ENCODE measurements at places on chromosomes 12 and 14.
A peak's percentile ranks its signal among the peaks of the same experiment; 100 is the strongest.

GRCh38 chr12:15270591-15270990 lies 49.4 kb upstream of the RERG start:
- no peak for DNase-seq

- peak; percentile 21 for DNase-seq
Measured at GRCh38 chr12:30450872-30451271, 244.8 kb downstream of the IPO8 start.

GRCh38 chr14:89408907-89409700 lies 7.9 kb downstream of the FOXN3 start:
- DNase-seq = no peak

- peak; percentile 55 for DNase-seq
Measured at GRCh38 chr12:63857771-63858670, 13.5 kb downstream of the SRGAP1 start.

DNA sequence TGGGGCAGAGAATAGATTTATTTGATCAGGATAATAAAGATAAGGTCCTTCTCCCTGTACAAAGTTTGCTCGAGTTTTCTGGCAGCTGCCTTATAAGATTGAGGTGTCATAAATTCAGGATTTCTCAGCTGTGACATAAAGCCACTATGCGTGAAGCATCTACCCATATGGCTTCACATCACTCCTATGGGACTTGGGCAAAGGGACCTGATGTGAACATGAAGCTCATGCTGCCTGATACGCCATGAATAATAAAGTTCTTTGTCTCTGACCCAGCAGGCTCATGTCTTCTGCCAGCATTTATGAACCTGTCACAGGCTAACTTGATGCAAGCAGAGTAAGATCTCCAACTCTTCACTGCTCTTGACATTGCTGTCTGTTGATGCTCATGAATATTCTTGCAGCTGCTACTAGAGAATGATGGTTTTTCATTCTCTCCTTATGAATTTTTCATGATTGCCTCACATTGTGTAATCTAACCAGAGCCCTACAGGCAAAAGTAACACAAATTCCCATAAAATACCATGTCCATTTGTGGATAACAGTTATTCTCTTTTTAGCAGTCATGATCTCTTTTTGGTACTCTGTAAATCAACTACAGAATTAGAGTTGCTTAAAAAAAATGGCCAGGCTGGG lies 49.0 kb upstream of the CPNE8 start:
- DNase-seq = no peak

DNA sequence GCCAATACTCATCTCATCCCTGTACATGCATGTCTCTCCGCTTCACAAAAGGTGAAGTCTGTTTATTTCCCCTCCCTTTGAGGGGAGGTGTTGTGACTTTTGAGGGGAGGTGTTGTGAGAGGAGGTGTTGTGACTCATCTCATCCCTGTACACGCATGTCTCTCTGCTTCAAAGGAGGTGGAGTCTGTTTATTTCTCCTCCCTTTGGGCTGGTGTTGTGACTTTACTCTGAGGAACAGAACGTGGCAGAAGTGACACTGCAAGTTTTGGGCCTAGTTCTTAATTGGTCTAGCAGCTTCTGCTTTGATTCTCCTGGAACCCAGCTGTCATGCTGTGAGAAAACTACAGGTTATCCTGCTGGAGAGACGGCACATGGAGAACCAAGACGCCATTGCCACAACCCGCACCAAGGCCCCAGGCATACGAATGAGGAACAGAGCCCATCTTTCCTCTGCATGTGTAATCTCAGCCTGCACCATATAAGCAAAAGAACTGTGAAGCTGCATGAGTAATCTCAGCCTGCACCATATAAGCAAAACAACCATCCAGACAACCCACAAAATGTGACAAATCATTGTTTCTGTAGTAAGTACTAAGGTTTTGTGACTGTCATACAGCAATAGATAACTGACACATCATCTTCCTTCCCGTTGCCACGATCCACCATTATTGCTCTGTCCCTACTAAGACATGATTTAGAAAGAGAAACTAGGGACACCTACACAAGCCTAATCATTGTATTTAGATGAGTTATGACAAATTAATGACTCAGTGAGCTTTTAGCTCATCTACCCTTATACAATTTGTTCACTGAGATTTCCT lies 30.0 kb downstream of the GALNT4 start:
- peak; percentile 63 for DNase-seq

All from fibroblast of skin of back (primary cell).